Stimulated activated CD4-positive, alpha-beta T cell treated with anti-CD3 and anti-CD28 coated beads, Interleukin-1b, Interleukin-23, amount 100 ng/mL, for 1 hour (primary cell): ENCODE measurements at places on chromosomes 1 and 21.

DNA sequence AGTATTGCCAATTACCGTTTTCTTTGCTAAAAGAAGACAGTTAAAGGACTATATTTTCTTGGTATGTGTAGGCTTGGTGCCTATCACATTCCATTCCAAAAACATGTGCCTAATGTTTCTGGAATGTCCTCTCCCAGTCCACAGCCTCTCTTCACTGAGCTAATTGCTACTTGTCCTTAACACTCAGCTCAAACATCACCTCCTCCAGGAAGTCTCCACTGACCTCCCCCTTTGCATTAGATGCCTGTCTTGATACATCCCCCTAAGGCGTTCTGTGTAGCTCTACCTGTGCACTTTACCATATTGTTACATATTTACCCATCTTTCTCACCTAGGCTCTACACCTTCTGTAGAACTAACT, 195.6 kb upstream of the CAMK1G start:
- DNase-seq = no peak

- no peak for DNase-seq
Observed at GRCh38 chr1:11730429-11730891, 5.5 kb upstream of the AGTRAP start.

DNA sequence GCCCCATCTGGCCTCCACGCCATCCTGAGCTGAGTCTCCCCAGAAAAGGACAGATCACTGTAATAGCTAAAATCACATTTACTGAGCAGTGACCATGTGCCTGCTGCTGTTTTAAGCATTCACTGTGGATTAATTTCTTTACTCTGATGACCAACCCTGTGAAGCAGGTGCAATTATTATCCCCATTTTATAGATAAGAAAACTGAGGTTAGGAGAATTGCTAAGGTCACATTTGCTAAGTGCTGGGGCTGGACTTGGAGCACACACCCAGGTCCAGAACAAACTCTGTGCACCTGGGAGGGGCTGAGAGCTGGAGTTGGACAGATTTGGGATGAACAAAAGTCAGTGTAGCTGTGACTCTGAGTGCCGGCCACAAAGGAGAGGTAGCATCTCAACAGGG, 58.0 kb downstream of the SDC3 start:
- no peak for DNase-seq

DNA sequence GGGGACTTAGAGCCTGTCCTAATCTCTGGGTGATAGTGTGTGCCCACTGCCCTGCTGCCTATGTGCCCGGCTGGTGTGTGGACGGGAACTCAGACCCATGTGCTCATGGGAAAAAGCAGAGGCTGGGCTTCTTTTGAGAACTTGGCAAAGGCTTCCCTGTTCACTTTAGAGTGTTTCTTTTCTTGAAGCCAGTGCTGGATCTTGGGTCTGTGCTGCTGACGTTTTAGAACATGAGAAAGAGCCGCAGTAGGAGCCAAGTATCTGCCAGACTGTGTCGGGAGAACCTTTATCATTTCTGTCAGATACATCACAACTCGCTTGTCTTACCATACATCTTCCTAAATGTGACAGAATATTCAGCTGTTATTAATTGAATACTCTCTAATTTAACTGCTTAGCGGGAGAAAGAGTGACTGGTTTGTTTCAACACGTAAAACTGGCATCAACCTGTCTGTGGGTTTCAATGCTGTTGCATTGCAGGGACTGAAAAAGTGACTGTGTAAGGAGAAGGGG, 195.2 kb downstream of the PBX1 start:
- no peak for DNase-seq
